ENCODE measurements at places on chromosomes 4 and X.

- H3K4me3 ChIP-seq = peak overlapping the region; percentile 72
- H3K27me3 ChIP-seq = no peaks in the 10 kb centered on the region
- H3K4me1 ChIP-seq = peaks cover 9% of the 10 kb centered on the region
Observed at GRCh38 chrX:154436374-154436982, 476 bp upstream of the GDI1 start.

- H3K4me3 ChIP-seq = no peak overlapping the region
- no peak for DNase-seq
- no peak overlapping the region for H3K27ac ChIP-seq
- H3K36me3 ChIP-seq = no peaks in the 10 kb centered on the region
- H3K27me3 ChIP-seq = peaks cover 23% of the 10 kb centered on the region
Observed at GRCh38 chrX:72003811-72004750, 93.4 kb downstream of the NHSL2 start.

GRCh38 chr4:7929118-7929951, 10.3 kb downstream of the AFAP1 start:
- peaks cover 5% of the 10 kb centered on the region for H3K4me1 ChIP-seq
- H3K27me3 ChIP-seq = no peaks in the 10 kb centered on the region
- no peak for DNase-seq

- no peaks in the 10 kb centered on the region for H3K36me3 ChIP-seq
- H3K27me3 ChIP-seq = no peaks in the 10 kb centered on the region
- DNase-seq = no peak
- no peak overlapping the region for H3K4me3 ChIP-seq
- H3K27ac ChIP-seq = no peak overlapping the region
Observed at GRCh38 chr4:137587796-137588195, 55.5 kb upstream of the PCDH18 start.

GRCh38 chr4:152880263-152880662, 55.9 kb upstream of the FHDC1 start:
- no peak for DNase-seq
- no peaks in the 10 kb centered on the region for H3K4me1 ChIP-seq
- H3K27me3 ChIP-seq = no peaks in the 10 kb centered on the region
- H3K36me3 ChIP-seq = peaks cover 40% of the 10 kb centered on the region
- H3K4me3 ChIP-seq = no peak overlapping the region
- H3K27ac ChIP-seq = no peak overlapping the region

DNA sequence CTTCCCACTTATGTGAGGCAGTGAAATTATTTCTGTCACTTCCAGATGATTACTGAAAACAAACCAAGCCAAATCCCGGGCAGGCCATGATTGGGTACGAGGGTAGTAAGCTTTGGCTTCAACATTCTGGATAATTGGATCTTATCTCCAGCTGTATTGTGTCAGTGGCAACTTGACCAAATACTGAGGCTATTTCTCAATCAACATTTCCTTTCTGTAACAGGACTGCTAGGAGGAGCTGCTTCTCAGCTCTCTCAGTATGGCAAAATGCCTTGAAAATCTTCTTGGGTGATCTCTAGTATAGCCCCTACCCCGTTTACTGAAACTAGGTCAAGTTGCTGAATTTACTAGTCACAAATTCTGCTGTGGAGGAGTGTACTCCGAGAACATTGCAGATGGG, 169.3 kb upstream of the FRMPD4 start:
- H3K36me3 ChIP-seq = no peaks in the 10 kb centered on the region
- H3K4me3 ChIP-seq = no peak overlapping the region
- no peaks in the 10 kb centered on the region for H3K4me1 ChIP-seq
- H3K27me3 ChIP-seq = no peaks in the 10 kb centered on the region

- no peak overlapping the region for H3K27ac ChIP-seq
- no peak for DNase-seq
- no peak overlapping the region for H3K4me3 ChIP-seq
- H3K27me3 ChIP-seq = no peaks in the 10 kb centered on the region
Observed at GRCh38 chr4:149549911-149550310, 265.7 kb downstream of the IQCM start.

DNA sequence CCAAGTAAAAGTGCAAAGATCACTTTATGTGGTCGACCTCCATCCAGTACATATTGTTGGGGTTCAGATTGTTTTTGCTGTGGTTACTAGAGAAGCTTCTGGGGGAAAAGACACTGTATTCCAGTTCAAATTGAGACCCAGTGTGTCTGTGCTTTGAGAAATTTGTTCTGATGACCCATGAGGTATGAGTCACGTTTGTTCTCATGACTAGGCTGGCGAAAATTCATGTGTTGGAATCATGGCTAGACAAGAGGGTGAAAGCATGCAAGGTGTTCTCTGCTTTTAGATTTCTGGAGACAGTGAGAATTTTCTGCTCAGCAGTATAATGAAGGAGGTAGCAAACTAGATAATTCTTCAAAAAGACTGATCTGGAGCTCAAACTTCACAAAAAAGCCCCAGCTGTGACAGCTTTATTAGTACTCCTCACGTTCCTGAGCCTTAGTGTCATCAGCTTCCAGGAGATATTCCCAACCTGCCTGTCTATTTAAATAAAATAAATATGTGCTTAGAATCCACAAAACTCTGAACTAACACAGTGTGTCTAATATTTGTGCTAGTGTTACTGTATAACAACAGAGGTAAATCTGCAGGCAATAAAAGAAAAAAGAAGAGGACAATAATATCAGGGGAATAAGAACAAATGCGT, 24.4 kb upstream of the FAM47B start:
- no peak overlapping the region for H3K27ac ChIP-seq
- H3K4me3 ChIP-seq = no peak overlapping the region
- H3K36me3 ChIP-seq = no peaks in the 10 kb centered on the region
- H3K27me3 ChIP-seq = no peaks in the 10 kb centered on the region
- DNase-seq = no peak

DNA sequence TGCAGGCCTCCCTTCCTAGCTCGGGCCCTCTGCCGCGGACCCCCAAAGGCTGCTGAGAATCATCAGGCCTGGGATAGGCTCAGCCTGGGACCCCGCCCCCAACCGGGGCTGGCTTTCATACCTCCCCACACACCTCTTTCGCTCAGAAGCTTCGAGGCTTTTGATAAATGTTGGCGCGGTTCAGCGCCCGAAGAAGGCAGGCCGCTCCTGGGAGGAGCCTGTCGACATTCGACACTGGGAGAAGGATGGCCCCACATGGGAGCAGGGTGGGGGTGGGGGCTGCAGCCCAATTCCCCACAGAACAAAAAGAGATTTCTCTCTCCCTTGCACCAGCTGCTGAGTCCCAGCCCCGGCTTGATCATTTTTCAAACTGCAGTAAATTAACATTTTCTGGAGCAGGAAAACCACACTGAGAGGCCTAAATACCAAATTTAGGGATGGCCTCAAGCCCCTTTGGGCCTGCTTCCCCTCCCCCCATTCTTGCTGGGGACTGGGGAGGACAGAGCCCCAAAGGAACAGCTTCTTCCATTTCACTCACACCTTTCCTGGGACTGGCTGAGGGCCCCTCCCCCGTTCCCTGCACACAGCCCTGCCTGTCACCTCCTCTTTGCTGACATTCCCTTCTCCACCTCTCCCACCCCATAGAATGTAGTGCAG, 112.9 kb upstream of the PJA1 start:
- H3K27ac ChIP-seq = no peak overlapping the region
- no peak overlapping the region for H3K4me3 ChIP-seq
- DNase-seq = no peak
- no peaks in the 10 kb centered on the region for H3K4me1 ChIP-seq
- H3K36me3 ChIP-seq = no peaks in the 10 kb centered on the region

GRCh38 chrX:63708801-63709200, 76.2 kb downstream of the ARHGEF9 start:
- H3K27ac ChIP-seq = no peak overlapping the region
- DNase-seq = no peak
- peaks cover 31% of the 10 kb centered on the region for H3K36me3 ChIP-seq
- no peak overlapping the region for H3K4me3 ChIP-seq
- H3K27me3 ChIP-seq = no peaks in the 10 kb centered on the region

DNA sequence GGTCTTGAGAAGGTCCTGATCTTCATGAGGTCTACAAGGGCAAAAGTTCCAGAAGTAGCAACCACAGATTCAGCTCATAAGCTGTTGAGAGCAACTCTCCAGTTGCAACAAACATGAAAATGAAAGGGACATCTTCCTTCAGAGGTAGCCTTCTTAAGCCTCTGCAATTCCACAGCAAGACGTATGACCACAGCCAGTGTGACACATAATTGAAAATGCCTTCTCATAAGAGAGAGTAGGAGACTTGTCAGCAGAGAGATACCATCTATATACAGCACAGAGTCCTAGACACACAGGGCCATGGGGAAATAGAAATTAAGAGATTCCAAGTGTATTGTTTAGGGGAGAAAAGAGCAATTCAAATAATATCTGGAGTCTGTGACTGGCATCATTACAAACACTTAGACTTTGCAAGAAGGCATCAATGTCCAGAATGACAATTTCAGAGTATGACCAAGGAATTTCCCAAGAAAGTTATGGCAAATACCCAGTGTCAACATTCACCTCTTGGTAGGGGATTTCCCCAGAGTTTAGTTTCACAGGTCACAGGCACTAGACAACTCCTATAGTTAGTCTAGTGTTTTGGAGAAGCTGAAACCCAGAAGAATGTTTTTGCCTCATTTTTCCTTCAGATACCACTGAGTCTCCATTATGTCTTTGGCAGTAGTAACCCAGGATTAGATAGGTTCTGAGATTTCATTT, 340.3 kb downstream of the ZNF674 start:
- H3K4me3 ChIP-seq = no peak overlapping the region
- no peak for DNase-seq
- no peaks in the 10 kb centered on the region for H3K36me3 ChIP-seq
- H3K4me1 ChIP-seq = peaks cover 29% of the 10 kb centered on the region
- H3K27ac ChIP-seq = no peak overlapping the region

DNA sequence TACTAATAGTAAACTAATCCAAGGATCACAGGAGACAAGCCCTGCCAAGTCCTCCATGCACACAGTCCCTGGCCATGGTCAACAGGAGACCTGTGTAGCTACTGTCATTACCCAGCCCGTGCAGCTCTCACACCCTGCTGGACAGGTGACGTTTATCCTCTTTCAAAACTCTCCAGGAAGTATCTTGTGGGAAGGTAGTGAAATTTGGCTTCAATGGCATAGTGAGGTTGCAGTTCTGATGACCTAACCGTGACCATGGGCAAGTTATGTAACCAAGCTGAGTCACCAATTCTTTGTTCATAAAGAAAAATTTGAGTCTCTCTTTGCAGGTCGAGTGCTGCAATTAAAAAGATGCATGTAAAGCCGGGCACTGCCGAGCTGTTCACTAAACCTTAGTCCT, 11.3 kb upstream of the SLC2A9 start:
- H3K27ac ChIP-seq = no peak overlapping the region
- H3K4me1 ChIP-seq = peaks cover 10% of the 10 kb centered on the region
- H3K36me3 ChIP-seq = no peaks in the 10 kb centered on the region
- no peak for DNase-seq
- H3K4me3 ChIP-seq = no peak overlapping the region

DNA sequence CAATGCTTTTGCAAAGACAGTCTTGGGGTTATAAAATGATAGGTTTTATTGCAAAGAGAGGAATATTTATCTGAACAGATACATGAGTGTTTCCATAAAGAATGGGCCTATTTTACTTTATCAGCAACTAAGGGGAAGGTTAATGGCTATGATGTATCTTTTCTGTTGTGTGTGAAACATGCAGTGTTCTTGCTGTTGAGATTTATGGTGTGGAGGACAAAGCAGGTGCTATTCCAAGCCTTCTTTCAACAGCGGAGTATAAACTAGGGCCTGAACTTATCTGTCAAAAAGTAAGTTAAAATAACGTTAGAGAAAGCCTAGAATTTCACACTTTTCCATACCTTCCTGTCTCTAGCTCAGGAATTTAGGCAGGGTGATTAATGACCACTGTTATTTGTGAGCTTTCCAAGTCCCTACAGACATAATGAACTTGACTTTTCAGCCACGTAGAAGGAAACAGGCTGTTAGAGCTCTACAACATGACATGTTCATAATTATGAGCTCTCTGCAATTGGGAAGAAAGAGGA, 411.4 kb downstream of the IL1RAPL1 start:
- DNase-seq = no peak
- no peaks in the 10 kb centered on the region for H3K4me1 ChIP-seq
- no peaks in the 10 kb centered on the region for H3K27me3 ChIP-seq

DNA sequence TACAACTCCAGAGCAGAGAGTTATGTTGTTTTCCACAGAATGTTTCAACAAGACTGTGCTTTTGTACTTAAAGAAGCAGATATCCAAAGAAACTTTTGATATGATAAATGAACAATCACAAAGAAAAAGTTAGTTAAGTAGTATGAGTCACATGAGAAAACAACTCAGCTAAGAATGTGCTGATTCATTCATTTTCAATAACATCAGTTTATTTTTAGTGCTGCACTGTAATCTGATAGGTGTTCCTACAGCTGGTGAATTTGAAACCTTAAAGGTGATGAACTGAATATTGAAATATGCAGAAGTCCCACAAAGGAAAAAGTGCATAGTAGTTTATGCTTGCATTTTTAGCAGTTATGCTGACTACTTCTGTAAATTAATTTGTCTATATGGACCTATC, 180.3 kb upstream of the TENM3 start:
- no peak overlapping the region for H3K27ac ChIP-seq
- no peak overlapping the region for H3K4me3 ChIP-seq
- no peak for DNase-seq
- no peaks in the 10 kb centered on the region for H3K27me3 ChIP-seq

DNA sequence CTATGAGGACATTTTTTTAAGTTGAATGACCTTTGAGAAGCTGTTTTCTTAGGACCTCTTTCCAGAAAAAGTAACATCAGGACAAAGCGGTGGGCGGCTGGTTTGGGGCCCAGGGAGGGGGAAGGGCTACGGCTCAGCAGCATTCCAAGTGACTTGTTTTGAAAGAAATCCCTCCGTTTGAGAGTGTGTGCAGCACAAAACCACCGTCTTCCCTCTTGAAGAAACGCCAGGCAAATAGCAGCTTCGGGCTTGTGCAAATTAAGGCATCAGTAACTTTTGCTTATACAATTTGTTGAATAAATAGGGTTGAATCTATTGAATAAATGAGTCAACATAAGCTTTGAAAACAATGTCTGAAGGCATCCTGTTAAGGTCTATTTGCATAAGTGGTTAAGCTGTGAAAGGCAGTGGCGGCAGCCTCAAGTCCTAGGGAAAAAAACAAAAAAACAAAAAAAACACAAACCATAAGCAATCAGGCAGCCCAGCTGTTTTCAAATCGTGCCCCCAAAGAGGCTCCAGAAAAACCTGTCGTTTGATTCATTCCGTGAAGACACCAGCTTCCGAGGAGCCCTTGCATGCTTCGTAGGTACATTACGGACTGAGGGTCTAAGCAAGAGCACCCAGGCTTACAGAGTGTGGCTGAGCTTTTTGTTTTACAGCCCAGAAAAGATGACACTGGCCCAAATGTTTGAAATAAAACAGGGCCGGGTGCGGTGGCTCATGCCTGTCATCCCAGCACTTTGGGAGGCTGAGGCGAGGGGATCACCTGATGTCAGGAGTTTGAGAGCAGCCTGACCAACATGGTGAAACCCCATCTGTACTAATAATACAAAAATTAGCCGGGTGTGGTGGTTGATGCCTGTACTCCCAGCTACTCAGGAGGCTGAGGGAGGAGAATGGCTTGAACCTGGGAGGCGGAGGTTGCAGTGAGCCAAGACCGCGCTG, 103.7 kb downstream of the CRLF2 start:
- peaks cover 12% of the 10 kb centered on the region for H3K27me3 ChIP-seq
- no peak overlapping the region for H3K4me3 ChIP-seq
- no peak for DNase-seq
- no peak overlapping the region for H3K27ac ChIP-seq
- H3K36me3 ChIP-seq = no peaks in the 10 kb centered on the region

- H3K4me1 ChIP-seq = no peaks in the 10 kb centered on the region
- H3K27me3 ChIP-seq = no peaks in the 10 kb centered on the region
- H3K36me3 ChIP-seq = peaks cover 34% of the 10 kb centered on the region
- DNase-seq = no peak
Observed at GRCh38 chrX:118652717-118653116, 74.7 kb upstream of the IL13RA1 start.

- no peak overlapping the region for H3K27ac ChIP-seq
- no peaks in the 10 kb centered on the region for H3K36me3 ChIP-seq
- H3K27me3 ChIP-seq = no peaks in the 10 kb centered on the region
- DNase-seq = no peak
Observed at GRCh38 chr4:182203872-182204411, 39.3 kb upstream of the TENM3 start.

All from activated T-helper 2 cell treated with anti-CD3 and anti-CD28 coated beads, Interferon-gamma antibody, Interleukin-2, Interleukin-4, amounts not matched to agents 10 μg/mL and 5 μg/mL and 100 μg/mL, durations not matched to agents 14 hours and 24 hours and 36 hours (primary cell).